Stimulated activated CD4-positive, alpha-beta T cell treated with anti-CD3 and anti-CD28 coated beads, Interleukin-15, amount 100 ng/mL, for 24 hours (primary cell): ENCODE measurements at places on chromosomes 3 and 15.

- no peak for DNase-seq
Observed at GRCh38 chr3:126447456-126448106, 28.1 kb downstream of the ZXDC start.

DNA sequence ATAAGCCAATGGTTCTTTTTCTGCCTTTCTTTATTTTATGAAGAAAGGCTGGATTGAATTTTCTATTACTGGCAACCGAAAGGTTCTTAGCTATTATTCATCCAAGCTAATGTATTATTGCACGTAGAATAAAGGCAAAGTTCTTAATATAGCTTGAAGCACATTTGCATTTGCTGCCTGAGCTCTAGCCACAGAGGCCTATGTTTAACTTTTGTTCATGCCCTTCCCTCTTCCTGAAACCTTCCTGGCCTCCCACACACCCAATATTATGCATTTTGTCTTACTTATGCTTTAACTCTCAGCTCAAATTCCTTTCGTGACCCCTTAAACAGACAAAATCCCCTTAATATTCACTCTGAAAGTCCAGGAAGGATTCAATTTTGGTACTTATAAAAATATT, 71.0 kb upstream of the ZNF280D start:
- DNase-seq: no peak

GRCh38 chr3:126419886-126420786, 25.4 kb downstream of the CFAP100 start:
- DNase-seq: no peak

GRCh38 chr15:29134239-29134638, 135.4 kb downstream of the NSMCE3 start:
- DNase-seq: no peak

DNA sequence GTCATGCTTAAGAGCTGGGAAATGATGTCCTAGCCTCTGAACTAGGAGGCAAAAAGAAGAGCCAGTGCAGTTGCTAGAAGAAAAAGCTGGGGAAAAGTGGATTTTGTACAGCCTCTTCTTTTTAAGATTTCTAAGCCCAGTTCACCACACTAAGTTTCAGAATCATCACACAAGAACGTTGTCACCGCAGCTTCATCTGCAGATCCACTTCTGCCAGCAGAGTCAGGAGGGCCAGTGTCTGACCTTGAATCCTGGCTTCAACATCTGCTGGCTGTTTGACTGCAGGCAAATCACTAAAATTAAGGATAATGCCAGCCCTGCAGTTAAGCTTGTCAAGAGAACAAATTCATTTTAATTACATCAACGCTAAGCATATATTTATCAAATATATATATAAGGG, 36.2 kb downstream of the HDC start:
- no peak for DNase-seq

DNA sequence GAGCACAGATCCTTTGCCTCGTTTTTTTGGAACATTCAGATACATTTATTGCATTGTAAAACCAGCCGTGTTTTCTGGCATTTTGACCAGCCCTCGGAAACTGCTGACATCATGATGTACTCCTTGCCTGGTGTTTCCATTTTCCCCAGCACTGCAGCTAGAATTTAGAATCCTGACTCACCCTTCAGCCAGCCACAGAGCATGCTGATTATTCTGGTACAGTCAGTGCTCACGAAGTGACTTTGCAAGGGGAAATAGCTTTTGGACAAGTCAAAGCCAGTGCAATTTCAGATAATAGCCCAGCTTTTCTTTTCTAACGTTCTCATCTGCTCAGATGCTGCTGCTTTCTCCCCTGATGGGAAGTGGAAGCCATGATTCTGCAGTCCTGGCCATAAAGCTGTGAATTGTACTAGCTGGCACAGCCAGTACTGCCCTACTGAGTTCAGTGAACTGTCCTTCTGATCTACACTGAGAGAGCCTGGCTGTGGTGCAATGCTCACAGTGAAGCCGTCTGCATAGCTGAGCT, 12.1 kb upstream of the CNBP start:
- no peak for DNase-seq

DNA sequence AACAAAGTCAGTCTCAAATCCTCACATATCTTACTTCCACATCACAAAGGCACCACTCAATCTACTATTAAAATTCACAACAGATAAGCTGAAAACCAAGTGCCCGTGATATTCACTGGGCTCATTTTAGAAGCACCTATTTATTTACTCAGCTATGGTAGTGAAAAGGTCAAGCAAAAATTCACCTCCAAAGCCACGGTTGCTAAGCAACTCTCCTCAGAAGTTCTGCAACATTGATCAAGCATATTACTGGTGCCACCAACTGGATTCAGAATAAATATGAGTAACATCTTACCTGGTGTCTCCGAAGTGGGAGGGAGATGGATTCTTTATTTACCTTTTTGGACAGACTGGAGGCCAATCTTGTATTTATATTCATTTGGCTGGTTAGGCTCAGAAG, 714.8 kb downstream of the FHIT start:
- no peak for DNase-seq

DNA sequence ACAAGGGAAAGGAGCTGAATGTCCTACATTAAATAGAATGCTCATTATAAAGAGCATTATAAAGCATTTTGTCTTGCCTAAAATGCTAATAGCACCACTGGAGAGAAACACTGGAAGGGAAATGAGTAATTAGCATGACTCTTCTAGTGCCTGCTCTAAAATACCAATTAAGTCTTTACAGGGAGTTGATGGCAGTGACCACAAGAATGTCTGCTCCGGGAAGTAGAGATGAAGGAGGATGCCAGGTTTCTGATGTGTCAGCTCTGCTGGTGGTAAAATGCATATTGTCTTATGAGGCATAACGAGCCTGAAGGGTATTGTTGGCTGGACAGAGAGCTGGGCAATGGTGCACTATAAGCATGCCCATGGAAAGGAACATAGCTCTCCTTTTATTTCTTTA, 49.5 kb downstream of the MYLK start:
- no peak for DNase-seq

DNA sequence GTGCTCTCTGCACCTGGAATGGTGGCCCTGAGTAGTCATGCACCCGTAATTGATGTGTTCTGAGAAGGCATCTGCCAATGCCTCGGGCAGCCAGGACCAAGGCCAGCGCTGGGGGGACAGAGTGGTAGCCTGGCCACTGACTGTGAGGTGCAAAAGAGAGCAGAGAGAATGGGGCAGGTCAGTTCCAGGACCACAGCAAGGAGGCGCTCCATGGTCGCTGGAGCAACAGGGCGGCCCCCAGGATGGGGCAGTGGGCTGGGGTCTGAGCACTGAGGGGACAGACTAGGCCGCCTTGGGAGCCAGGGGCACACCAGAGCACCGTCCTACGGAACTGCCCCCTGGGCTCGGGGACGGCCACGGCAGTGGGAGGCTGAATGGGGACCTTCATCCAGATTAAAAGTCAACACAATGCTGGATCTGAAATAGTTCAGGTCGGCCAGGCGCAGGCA, 48.3 kb upstream of the IQSEC1 start:
- no peak for DNase-seq

GRCh38 chr3:8765528-8765927, 3.9 kb downstream of the OXTR start:
- DNase-seq: no peak

- no peak for DNase-seq
Observed at GRCh38 chr3:197775317-197775716, 15.7 kb upstream of the LRCH3 start.

GRCh38 chr3:114848643-114849350, 298.3 kb downstream of the ZBTB20 start:
- no peak for DNase-seq

DNA sequence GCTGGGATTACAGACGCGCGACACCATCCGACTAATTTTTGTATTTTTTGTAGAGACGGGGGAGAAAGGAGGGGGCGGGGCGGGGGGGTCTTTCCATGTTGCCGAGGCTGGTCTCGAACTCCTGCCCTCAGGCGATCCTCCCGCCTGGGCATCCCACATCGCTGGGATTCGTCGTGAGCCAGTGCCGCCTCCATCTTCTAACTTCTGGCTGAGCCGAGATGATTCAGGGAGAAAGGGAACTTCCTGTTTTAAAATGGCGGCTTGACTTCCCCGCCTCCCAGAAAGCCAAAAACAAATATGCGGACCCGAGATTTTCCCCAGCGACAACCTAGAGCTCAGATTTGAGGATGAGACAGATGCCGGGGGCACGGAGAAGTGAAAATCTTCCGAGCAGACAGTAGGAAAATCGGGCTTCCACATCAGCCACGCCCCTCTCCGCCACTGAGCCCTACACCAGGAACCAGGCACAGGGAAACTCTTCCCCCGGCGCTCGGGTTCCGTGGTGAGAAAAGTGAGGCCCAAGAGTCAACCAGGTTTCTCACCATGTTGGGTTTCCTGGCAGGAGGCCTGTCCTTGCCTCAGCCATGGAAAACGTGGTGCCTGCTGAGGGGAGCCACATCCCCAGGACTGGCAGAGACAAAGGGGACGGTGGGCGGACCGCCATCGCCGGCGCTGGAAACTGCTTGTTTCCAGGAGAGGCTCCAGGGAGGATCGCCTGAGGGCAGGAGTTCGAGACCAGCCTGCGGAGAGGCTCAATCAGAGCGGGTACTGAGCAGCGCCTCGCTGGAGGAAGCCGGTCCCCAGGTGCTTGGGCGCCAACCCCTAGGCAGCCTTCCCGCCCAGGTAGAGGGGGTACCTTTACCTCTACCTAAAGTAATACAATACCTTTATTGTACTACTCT, 18.7 kb downstream of the CHST14 start:
- DNase-seq: no peak

GRCh38 chr15:43889042-43889441, 62.2 kb downstream of the WDR76 start:
- DNase-seq: no peak

GRCh38 chr3:64150623-64151207, 74.6 kb downstream of the PRICKLE2 start:
- DNase-seq: no peak

DNA sequence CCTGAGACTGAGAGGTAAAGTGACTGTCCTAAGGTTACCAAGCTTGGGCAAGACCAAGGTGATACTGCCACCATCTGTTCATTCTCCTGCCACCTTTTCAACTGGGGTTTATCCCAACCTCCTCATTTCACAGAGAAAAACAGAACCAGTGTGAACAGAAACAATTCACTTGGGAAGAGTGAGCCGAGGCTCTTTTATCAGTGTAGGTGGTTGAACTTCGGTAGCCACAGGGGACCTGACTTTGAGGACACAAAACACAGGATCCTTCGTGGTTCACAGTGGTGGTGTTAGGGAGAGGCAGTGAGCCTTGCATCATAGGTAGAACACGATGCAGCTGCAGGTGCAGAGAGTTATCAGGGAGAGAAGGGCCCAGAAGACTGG, 72.8 kb upstream of the ICE2 start:
- DNase-seq: no peak
